ENCODE measurements at places on chromosomes 2 and 18. TPM values are rescaled to one million over a fixed set of nuclear protein-coding genes. Genes with fewer than 3 reads are reported as not detected.

Gene SH3RF3
- total RNA-seq, result 7.3 TPM

Gene SCYGR8
- not detected for total RNA-seq

Gene MC2R
- total RNA-seq, result not detected

Gene CROCC2
- not detected for total RNA-seq

Gene SOCS6
- 28.4 TPM for total RNA-seq

Gene TMEFF2
- 0.07 TPM for total RNA-seq

Gene ABCA12
- total RNA-seq, result under 0.01 TPM

Gene UGT1A4
- total RNA-seq, result not detected

Gene TOGARAM2
- total RNA-seq, result 0.13 TPM

Gene POTEJ
- total RNA-seq, result not detected

Gene SLC19A3
- total RNA-seq, result 0.86 TPM

Gene ERICH2
- total RNA-seq, result not detected

Measured in thoracic aorta endothelial cell (primary cell).